ENCODE measurements at places on chromosomes 5 and 9.

DNA sequence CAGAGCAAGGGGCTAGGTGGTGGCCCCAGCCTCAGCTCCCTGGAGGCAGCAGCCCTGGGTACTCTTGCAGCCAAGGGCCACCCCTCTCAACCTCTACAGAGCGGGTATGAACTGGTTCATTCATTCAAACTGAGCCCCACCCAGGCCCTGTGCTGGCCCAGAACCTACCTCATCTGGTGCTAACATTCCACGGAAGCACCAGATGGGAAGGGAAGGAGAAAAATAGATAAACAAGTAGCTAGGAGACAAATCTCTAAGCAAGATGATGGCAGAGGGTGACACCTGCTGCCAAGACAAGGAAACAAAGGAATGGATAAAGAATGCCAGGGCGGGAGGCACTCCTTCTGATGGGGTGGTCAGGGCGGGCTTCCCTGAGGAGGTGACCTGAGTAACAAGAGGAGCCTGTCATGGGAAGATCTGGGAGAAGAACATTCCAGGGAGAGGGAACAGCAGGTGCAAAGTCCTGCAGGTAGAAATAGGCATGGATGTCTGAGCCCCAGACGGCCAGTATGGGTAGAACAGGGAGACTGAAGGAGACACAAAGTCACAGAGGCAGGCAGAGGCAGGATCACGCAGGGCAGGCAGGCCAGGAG is 6.1 kb downstream of the ST6GALNAC4 start:
- no peak for DNase-seq

- no peak for DNase-seq
Observed at GRCh38 chr5:52409835-52410234, 377.9 kb upstream of the ITGA1 start.

DNA sequence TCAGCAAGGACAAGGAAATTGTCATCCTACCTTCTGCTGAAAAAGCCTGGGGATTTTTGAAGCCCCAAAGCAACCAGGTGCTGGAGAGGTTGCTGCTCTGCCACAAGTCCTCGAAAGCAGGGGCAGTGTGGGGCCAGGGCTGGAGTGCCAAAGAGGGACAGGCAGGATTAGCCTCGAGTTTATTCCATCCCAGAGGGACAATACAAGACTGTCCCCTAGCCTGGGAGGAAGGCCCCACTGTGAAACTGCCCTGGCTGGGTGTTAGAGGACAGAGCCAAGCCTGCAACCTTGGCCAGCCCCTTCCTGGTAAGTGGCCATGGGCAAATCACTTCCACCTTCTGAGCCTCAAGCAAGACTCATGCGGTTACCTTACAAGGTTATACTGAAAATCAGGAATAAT is 55.1 kb downstream of the WHRN start:
- no peak for DNase-seq

DNA sequence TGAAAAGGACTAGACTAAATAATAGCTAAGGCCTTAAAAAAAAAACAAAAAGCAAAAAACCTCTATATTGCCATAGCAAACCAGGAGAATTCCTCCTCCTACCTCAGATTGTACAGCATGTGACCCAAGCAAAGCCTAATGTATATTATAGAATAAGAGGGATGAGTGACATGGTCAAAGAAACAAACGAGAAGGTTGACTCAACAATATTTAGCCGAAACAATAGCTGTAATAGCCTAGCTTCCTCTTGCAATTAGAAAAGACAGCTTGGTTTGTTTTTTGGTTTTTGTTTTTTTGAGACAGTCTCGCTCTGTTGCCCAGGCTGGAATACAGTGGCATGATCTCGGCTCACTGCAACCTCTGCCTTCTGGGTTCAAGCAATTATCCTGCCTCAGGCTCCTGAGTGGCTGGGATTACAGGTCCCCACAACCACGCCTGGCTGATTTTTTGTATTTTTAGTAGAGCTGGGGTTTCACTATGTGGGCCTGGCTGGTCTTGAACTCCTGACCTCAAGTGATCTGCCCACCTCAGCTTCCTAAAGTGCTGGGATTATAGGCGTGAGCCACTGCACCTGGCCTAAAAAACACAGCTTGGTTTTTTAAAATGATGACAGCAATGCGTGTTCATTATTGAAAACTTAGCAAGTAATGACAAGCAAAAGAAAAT is 5.6 kb downstream of the NLN start:
- DNase-seq = no peak

- no peak for DNase-seq
Observed at GRCh38 chr9:115593587-115594091, 475.7 kb upstream of the TNC start.

DNA sequence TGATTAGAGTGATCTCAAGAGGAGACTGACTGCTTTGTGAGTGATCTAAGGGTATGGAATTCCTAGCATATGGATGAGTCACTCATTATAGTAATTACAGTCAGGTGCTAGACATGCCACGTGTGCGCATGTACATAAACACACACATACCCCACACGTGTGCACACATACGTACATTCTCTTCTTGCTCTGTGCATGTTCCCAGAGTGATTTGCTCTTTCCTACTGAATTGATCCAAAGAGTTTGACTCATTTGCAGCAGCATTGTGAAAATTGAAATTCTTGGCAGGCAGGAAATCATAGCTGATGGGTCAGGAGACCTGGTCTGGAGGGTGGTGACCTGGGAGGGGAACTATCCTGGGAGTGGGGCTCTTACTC is 63.8 kb downstream of the ANGPTL2 start:
- no peak for DNase-seq

GRCh38 chr9:34254966-34255825 is 73.9 kb downstream of the KIF24 start:
- no peak for DNase-seq

DNA sequence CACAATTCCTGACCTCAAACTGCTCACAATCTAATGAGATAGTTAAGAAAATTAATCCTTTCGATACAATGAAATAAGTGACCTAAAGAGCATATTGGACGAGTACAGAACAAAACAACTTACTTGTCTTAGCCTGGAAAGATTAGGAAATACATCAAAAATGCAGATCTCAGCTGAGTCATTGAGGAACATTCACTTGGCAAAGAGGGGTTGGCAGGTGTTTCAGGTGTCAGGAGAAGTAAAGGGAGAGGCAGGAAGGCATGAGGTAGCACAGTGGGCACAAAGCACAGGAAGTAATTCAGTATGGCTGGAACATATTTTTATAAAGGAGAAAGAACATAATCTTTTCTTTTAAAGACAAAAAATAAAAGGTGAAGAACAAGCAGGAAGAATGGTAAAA is 628.8 kb upstream of the RGMB start:
- no peak for DNase-seq
